Germinal center (tissue), 1 donor: ENCODE measurements at places on chromosomes 12 and 14.

GRCh38 chr14:31174433-31174832, 33.2 kb downstream of the HECTD1 start:
- DNase-seq = no peak

DNA sequence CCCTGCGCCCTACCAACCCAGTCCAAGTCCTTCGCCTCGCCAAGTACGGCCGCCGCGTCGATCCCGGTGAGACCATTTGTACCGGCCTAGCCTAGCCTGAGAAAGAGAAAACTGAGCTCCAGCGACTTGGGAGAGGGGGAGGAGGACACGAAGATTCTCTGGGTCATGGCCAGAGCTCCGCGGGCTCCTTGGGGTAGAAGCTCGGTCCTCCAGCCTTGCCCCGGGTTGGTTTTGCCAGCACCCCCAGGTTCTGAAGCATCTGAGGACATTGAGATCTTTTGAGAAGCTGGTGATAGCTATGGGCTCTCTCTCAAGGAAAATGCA, 7.3 kb downstream of the LHX5 start:
- no peak for DNase-seq

GRCh38 chr12:110849221-110849620, 2.4 kb downstream of the CCDC63 start:
- no peak for DNase-seq

- no peak for DNase-seq
These were observed 319.9 kb downstream of the KCNC2 start for GRCh38 chr12:74889563-74890236.

- no peak for DNase-seq
These were observed 158.6 kb upstream of the ALG10B start for GRCh38 chr12:38157933-38158401.

- DNase-seq = no peak
These were observed 3.4 kb downstream of the KCNA5 start for GRCh38 chr12:5047094-5047493.

GRCh38 chr14:70139384-70139783, 49.4 kb downstream of the SLC8A3 start:
- peak; percentile 25 for DNase-seq

DNA sequence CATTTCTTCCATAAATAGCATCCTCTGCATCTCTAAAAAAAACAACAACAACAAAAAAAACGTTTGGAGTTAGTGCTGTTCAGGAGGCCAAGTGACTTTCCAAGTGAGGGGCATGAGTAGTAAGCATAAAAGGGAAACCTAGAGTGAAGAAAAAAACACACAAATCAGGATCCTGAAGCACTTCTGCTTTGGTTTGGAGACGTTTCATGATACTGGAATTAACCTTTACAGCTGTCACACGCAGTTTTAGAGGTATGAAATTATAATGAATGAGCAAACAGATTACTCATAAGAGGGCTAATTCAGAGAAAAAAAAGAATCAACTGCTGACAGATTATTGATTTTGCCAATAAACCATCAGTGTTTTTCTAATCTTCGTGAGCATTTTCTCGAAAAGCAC, 3.8 kb downstream of the SRSF9 start:
- DNase-seq = no peak

DNA sequence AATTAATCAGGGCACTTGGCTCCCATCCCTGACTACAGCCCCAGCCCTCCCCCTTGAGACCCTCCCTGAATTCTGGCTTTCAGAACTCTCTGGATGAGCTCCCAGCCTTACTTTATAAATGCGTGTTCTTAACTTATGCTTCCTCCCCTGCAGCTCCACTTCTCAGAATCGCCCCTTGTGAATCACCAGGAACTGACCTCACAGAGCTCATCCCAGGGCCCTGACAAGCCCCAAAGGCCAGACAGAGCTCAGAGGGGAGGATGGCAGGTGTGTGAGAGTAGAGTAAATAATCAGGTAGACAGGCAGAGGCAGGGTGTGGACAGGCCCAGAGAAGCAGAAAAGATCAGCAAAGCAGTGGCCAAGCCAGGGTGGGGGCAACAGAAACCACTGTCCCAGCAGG, 68.2 kb upstream of the FOXN3 start:
- no peak for DNase-seq

DNA sequence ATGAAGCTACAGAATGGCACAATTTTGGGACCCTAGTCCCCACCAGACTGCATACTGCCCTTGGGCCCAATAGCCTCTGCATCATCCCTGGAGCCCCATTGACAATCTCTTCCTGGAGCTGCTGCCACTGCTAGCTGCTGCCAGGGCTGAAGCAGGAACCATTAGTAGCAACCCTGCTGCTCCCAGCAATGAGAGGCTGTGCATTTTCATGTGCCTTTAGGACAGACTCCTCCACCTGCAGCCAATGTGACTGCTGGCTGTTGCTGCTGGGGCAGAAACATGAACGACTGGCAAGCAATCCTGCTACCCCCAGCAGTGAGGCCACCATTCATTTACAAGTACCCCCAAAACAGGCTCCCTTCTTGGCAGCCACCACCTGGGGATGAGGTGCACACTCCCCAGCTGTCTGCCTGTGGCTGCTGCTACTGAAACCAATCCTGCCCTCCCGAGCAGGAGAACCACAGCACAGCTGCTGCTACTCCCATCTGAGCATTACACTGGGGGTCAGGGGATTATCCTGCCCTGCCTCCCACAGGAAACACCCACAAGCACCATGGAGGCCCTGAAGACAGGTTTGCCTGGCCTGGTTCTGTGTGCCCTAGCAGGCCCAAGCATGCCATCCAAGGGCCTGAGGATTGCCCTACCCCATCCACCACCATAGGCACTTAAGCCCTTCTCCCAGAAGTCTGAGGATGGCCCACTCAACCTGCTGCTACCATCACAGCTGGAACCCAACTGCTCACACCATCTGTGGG, 181.0 kb downstream of the MYRFL start:
- DNase-seq = no peak

DNA sequence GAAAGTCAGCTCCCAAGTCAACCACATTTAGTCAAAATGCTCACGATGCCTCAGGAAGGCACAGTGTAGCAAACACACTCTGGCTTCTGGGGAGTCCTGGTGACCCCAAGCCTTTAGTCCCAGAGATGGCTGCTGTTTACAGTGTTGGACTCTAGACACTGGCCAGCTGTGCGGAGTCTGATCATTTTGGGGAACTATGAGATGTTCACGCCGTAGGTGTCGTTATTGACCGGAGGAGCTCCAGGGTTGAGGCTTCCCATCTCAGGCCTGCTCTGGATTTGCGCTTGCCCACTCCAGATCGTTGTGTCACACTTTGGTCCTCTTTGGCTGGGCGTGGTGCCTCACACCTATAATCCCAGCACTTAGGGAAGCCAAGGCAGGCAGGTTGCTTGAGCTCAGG, 27.7 kb downstream of the BRI3BP start:
- DNase-seq = no peak

DNA sequence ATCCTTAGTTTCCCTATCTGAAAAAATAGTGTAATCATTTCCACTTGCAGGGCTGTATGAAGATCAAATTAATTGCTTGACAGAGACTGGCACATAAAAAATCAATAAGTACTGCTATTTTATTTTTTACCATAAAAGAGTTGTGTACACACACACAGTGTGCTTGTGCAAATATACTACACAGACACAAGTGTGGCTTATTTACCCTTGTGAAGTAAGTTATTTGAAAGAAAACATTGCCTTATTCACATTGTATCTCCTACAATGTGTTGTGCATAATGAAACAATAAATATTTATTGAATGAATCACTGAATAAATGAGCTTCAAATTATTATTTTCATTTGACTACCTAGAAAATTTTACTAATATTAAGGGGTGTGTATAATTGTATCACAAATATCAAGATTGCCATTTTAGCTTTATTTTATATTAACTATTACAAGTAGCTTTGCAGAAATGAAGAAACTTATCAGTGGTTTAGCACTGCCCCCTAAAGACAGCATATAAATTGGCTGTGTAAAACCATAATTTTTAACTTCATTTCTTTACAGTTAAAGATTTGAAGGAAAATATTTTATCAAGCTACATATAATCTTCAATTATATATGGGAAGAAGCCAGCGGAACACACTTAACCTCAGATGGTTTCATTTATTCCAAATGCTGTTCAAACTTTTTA, 11.3 kb downstream of the GARIN6 start:
- no peak for DNase-seq

GRCh38 chr14:95559203-95559602, 24.4 kb downstream of the GLRX5 start:
- DNase-seq = no peak

GRCh38 chr14:104708606-104709268, 15.3 kb upstream of the ADSS1 start:
- DNase-seq = peak; percentile 90

DNA sequence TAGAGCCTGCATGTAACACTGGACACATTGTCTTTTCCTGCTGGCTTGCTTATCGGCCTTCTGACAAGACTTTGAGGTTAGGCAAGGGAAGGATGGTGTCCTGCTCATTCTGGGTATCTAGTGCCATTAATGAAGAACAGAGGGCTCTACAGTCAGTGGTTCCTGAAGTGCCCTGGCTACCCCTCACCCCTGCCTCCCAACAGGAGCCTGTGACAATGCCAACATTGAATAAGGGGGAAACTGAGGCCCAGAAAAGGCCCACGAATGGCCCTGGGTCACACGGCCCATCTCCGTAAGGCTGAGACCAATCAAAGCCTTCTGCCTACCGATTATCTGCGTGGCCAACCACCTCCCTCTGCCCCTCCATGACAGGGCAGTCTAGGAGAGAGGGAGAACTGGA, 2.1 kb downstream of the IFI27L2 start:
- no peak for DNase-seq

- DNase-seq = no peak
These were observed 500.5 kb downstream of the EGLN3 start for GRCh38 chr14:33450416-33450815.

DNA sequence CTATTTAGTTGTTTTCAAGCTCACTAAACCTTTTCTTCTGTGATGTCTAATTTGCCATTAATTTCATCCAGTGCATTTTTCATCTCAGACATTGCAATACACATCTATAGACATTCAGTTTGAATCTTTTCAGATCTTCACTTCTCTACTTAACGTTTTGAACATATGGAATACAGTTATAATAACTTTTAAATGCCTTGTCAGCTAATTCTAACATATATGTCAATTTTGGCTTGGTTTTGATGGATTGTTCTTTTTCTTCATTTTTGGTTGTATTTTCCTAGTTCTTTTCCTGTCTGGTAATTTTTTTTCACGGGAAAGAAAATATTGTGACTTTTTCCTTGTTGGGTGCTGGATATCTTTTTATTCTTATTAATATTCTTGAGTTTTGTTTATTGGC, 215.3 kb downstream of the ATP23 start:
- no peak for DNase-seq
